Mesendoderm (in vitro differentiated cells): ENCODE measurements at places on chromosomes 12 and 14.

GRCh38 chr14:31465111-31465510, 7.8 kb upstream of the DTD2 start:
- DNase-seq = no peak

DNA sequence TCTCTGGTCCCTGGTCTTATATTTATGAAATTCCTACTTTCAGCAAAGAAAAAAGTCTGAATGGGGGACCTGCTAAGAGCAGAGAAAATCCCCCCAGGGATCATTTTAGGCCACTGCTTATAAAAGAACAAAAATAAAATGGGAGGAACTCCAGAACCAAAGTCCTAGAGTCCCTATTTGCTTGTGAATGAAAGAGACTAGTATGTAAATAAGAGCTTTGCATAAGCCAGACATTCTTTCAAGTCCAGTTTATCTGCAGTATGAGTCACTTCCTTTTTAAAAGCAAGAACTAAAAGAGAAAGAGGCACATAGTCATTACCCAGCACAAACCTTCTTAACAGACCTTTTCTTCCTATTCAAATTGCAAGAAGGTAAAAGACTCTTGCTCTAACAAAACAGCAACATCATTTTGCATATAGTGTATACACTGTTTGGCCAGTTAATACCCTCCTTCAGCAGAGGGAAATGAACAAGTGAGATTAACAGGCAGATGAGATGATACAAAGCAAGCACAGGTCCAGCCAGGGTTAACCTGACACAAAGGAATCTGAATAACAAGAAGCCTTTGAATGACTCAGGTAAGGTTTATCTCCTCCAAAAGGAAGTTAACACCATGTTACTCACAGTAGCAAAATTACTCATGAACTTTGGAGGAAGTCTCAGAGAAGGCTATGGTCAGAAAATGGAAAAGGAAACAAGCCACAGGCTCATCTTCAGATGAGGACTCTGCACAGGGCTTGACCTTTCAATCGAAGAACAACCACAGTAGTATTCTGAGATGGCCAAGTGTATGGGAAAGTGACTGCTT, 87.3 kb downstream of the PHLDA1 start:
- DNase-seq = peak; percentile 90

DNA sequence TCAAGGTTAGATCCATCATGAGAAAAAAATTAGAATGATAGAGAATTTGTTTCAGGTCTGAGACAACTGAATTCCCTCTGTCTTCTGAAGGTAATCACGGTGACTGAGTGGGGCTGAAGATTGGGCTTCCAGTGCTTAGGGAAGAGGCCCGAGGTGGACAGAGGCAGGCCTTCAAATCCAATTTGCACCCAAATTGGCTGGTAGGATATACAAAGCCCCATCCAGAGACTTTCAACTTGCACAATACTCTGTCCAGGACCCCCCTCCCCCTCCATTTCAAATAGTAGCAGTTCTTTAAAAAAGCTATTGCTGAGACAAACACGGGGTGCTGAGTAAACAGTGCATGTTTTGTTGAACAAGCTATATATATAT, 3.6 kb upstream of the FOXG1 start:
- no peak for DNase-seq

GRCh38 chr14:51877810-51878209, 17.4 kb downstream of the GNG2 start:
- DNase-seq = peak; percentile 23

GRCh38 chr14:46769292-46769691, 117.7 kb upstream of the RPL10L start:
- DNase-seq = no peak

- DNase-seq = no peak
These were observed 30.5 kb downstream of the RPH3A start for GRCh38 chr12:112822056-112822455.

- DNase-seq = peak; percentile 82
These were observed 19.8 kb downstream of the GXYLT1 start for GRCh38 chr12:42124764-42125387.

- DNase-seq = peak; percentile 81
These were observed 479 bp downstream of the GPR135 start for GRCh38 chr14:59464486-59465315.

GRCh38 chr12:79634957-79635471, 55.8 kb downstream of the PAWR start:
- peak; percentile 88 for DNase-seq

DNA sequence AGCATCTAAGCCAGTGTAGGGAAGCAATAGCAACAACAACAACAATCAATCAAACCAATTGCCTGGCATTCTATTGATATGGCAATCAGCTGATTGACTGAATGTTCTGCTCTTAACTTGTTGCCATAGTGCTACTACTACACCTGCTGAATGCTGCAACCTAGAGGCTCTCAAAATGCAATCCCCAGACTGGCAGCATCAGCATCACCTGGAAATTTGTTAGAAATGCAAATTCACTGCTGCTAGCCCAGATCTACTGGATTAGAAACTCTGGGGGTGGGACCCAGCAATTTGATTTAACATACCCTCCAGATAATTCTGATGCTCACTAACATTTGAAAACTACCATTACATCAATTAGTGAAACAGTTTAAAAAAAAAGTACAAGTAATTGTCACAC, 363.6 kb downstream of the SNAPC1 start:
- no peak for DNase-seq

DNA sequence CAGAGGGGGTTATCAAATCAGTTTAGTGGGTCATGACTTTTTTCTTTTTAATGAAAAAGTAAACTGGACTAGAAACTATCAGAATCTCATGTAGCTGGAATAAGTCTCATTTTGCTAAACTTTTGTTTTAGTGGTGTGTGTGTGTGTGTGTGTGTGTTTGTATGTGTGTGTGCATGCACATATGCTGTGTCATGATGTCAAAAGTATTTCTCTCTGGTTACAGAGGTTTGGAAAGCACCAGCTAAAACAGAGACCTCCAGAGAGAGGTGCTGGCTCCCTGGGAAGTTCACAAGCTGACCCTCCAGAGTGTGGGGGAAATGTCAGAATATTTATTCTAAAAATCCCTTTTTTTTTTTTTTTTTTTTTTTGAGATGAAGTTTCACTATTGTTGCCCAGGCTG, 114.7 kb downstream of the LGMN start:
- no peak for DNase-seq

- no peak for DNase-seq
These were observed 365.1 kb downstream of the ATP23 start for GRCh38 chr12:58306266-58307000.

- no peak for DNase-seq
These were observed 16.9 kb downstream of the PDE6H start for GRCh38 chr12:14989790-14990189.

DNA sequence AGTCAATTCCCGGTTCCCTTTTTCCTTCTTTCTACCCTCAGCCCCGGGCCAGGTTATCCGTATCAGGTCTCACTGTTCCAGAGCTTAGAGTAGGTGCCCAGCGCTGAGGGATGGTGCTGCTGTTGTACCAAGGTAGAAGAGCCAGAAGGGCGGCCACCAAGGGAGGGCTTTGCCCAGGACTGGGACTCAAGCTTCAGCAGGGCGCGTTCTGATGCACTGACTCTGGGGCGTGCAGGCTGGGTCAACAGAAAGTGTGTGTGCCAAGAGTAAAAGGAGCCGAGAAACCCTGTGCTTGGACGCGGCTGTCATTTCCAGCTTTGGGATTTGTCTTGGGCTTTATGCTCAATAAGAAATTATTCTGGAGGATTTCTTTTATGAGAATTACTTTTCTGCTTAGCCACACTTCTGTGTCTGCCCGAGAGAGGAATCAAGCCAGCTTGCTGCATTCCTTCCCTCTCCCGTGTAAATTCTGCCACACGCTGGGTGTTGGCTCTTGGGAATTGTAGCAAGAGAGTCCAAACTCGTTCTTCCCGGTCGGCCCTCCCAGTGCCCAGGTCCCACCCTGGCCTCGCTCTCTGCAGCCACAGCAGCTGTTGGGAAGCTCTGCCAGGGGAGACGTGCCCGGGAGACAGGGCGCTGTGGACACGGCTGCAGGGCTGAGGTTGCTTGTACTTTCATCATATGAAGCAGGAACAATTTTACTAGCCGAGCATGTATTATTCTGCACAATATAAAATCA, 98.0 kb downstream of the FBXL14 start:
- no peak for DNase-seq

DNA sequence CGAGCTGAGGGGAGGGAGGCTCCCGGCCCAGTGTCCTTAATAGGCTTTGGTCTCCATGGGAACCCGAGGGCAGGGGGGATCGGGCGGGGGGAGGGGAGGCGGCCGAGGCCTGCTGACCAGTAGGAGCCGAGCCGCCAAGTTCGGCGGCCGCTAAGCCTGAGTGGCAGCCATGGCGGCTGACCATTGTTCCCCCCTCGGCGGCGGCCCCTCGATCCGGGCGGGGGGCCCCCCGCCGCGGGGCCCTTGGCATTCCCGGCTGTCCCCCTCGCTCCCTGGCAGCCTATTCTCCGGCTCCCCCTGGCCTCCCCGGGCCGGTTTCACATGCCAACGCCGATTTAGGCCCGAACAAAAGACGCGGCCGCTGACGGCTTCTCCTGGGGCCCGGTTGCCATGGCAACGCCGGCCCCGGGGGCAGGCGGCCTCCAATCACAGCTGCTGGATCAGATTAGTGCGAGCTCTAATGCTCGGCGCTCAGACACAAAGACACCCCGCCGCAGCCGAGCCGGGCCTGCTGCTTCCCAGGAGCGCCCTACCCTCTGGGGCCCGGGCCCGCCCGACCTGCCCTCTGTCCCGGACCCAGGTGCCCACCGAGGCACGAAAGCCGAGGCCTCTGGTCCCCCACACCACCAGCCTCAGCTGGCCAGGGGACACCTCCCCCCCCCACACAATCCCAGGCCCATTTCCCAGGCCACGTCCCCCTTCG, 7.3 kb downstream of the MSI1 start:
- peak; percentile 98 for DNase-seq

DNA sequence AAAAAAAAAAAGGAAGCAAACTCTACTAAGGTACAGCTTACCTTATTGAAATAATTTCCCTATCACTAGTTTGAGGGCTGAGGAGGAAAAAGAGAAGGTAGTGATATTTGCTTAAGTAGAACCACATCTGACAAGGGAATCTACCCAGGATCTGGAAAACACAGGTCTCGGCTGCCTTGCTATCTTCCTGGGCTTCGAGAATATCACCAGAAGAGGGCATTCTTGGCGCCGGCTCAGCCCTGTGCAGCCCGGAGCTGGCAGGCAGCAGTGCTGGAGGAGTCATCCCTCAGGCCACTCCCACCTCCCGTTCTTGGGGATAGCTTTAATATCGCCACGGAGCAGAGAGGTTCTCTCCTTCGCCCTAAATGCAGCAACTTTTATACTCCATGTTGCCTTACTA, 1181.2 kb downstream of the VRK1 start:
- peak; percentile 83 for DNase-seq

- DNase-seq = no peak
These were observed 17.0 kb downstream of the RIC8B start for GRCh38 chr12:106791531-106791930.

- peak; percentile 73 for DNase-seq
These were observed 87.1 kb downstream of the TMEM260 start for GRCh38 chr14:56666716-56667115.

DNA sequence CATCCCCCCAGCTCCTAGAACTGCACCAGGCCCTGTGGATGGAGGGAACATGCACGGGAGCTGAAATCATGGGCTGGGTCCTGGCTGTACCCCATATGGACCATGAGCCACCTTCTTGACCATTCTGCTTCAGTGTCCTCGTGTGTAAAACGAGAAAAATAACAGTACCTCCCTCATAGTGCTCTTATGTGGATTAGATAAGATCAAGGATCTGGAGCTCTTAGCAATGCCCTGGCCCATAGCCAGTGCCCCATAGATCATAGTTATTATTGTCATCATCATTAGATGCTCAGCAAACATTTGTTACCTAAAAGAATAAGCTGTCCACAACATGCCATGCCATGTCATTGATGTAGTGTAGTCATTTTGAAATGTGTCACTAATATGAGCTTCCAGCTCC, 71.3 kb downstream of the SYNE3 start:
- DNase-seq = no peak

- no peak for DNase-seq
These were observed 45.8 kb upstream of the ATP23 start for GRCh38 chr12:57895389-57896114.

DNA sequence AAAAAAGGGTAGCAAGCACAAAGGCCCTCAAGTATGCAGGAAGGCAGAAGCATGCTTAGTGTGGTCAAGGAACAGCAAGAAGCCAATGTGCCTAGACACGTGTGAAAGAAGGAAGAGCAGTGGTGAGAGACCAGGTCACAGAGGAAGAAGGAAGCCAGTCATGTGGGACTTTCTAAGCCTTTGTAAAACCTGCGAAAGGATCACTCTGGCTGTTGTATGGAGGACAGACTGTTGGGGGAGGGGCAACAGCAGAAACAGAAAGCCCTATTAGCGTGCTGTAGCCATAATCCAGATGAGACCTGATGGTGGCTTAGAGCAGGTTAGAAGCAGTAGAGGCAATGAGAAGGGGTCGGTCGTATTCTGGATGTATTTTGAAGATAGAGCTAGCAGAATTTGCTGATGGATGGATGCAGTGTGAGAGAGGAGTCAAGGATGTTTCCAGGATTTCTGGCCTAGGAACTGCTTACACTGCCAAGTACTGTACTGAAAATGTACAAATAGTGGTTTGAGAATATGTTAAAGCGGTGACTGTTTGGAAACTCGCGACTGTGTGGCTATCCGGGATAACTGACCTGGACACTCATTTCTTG, 5.7 kb upstream of the MLF2 start:
- peak; percentile 39 for DNase-seq

- peak; percentile 89 for DNase-seq
These were observed 60.9 kb downstream of the MAP1LC3B2 start for GRCh38 chr12:116620124-116620491.

- no peak for DNase-seq
These were observed 24.8 kb downstream of the TBX5 start for GRCh38 chr12:114381177-114381576.

DNA sequence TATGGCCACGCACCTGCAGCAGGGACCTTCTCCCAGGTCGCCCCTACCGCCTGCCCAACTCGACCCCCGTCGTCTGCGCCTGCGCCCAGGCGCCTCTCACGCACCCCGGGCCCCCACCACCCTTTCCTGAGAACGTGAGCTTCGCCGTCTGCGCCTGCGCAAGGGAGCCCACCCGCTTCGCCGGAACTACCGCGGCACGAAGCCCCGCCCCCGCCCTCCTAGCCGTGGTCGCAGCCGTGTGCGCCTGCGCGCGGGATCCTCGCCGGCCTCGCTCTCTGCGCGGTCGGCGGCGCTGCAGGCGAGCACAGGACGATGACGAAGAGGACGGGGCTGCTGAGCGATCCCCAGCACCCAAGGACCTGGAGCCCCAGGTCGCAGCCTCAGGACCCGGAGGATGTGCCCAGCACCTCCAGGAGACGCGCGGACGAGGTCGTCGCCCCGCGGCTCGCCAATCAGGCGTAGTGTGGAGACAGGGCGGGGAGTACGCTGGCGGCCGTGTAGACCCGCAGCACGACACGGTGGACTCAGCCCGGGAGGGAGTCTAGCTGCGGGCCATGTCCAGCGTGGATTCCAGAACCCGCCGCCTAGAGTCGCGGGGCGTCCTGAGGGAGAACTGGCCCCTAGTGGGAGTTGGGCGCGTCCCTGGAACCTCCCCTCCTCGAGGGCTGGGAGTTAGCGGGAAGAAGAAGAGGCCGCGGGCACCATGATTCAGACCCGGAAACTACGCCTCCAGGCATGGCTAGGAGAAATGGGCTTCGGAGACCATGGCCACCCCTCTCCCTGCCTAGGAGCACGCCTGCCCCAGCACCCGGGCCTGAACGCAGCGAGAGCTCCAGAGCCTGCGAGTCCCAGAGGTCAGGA, 1120.8 kb upstream of the TMEM132C start:
- DNase-seq = no peak
